ENCODE measurements at places on chromosomes 5 and 9.

- no peak for DNase-seq
Measured at GRCh38 chr9:129682381-129682780, 16.9 kb downstream of the PRRX2 start.

- DNase-seq, result no peak
Measured at GRCh38 chr5:148414833-148415232, 31.1 kb downstream of the FBXO38 start.

DNA sequence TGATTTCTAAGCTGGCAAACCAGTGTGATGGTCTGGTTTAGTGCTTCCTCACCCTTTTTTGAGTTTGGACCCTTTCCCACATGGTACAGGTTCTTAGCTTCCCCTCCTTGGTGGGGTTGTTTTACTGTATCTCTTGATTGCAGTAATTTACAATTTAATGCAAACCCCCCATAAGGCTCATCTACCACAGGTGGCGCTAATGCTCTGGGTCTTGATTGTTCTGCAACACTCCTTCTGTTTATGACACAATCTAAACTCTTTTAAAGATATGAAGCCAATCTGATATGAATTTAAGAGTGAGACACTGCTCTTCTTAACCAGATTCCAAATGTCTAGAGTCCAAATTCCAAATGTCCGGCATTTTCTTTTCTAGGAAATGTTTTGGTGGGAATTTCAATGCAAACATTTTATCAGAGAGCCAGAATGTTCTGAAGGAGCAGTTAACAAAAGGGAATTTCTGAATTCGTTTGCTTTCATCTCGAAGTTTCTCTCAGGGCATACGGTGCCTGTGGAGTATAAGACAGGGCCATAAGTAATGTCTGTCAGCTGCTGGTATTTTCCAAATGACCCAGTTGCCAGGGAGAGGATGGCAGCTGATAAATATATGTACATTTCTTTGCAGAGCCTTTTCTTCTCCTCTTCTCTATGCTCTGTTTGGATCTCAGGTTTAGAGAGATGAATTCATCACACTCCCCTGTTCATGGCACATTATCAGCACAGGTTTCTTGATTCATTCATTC is 246.8 kb downstream of the ARHGAP26 start:
- DNase-seq, result no peak

DNA sequence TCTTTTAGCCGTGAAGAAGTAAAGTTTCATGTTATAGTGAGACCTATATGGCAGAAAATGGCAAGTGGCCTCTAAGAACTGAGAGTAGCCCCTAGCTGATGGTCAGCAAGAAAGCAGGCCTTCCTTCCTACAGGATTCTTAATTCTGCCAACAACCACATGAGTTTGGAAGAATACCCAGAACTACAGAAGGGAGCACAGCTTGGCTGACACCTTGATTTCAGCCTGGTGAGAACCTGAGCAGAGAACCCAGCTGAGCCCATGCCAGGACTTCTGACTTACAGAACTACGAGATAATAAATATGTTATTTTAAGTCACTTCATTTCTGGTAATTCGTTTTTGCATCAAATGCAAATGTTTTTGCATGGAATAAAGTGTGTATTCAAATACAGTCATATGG is 5.9 kb upstream of the FBXL17 start:
- DNase-seq, result no peak

- DNase-seq, result no peak
Measured at GRCh38 chr9:68678430-68678829, 26.6 kb upstream of the PIP5K1B start.

DNA sequence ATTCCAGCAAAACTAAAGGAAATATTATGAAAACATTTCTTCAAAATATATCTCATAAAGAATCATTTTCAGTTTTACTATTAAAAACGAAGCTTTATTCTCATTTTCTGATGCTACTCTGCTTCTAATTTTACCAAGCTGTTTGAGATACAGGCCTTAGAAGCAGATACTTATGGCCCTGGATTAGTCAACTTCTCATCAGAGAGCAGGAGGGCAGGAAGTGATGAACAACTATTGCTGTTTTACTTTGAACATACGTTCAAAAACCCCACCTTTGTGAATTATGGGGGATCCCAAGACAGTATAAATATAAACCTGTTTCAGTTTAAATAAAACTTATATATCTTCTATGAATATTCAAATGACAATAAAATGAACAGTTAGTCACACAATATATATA is 16.0 kb downstream of the MPDZ start:
- DNase-seq, result no peak

DNA sequence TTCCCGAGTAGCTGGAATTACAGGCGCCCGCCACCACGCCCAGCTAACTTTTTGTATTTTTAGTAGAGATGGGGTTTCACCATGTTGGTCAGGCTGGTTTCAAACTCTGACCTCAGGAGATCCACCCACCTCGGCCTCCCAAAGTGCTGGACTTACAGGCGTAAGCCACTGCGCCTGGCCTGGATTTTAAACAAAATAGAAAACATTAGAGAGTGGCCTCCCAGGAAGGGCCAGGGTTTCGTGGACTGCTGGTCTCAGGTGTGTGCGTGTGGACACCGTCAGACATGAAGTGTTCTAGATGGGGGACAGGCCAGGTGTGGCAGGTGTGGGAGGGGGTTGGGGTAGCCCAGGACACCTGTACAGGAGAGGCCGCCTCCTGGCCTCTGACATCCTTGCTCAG is 7.0 kb upstream of the GBGT1 start:
- no peak for DNase-seq

- no peak for DNase-seq
Measured at GRCh38 chr9:85302938-85303756, 438.6 kb downstream of the AGTPBP1 start.

DNA sequence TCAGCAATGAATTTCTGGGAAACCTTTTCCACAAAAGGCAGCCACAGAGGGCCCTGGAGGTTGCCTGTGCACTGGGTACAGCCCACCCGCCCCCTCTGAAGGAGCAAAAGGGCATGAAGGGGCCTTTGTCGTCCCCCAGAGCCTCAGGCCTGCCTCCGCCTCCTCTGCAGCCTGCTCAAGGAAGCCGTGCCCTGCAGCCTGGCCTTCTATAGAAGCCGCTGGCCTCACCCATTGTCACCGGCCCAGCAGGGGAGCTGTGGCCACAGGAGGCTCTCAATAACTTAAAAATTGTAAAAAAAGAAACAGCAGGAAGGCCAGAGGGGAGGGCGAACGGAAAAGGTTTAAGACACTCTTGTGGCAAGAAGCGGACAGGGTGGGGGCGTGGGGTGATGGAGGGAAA is 213.3 kb downstream of the IRX2 start:
- DNase-seq, result no peak

- no peak for DNase-seq
Measured at GRCh38 chr5:106873568-106873967, 797.2 kb downstream of the EFNA5 start.

All from cortex of kidney (tissue), 1 donor.